ENCODE measurements at places on chromosomes 13 and 19. TPM values are rescaled to one million over a fixed set of nuclear protein-coding genes. Genes with fewer than 3 reads are reported as not detected.

- no peak for DNase-seq
These were observed 3.0 kb upstream of the PLIN4 start for GRCh38 chr19:4521170-4521887.

GRCh38 chr19:7562646-7563393 lies 27.3 kb downstream of the PNPLA6 start:
- DNase-seq, result no peak

DNA sequence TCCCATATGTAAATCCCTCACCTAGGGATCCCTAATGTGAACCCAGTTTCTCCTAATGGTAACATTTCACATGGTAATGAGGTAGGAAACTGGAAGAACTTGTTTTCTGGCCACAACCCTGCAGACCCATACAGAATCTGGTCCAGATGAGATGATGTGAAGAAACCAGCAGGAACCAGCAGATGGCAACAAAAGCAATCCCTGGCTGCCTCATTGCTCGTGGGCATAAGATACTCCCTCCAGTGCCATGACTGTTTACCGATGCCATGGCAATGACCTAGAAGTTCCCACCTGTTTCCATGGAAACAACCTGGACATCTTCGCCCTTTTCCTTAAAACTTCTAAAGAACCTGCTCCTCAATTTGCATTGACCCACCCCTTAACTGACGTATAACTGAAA lies 1.4 kb upstream of the CD209 start:
- no peak for DNase-seq

DNA sequence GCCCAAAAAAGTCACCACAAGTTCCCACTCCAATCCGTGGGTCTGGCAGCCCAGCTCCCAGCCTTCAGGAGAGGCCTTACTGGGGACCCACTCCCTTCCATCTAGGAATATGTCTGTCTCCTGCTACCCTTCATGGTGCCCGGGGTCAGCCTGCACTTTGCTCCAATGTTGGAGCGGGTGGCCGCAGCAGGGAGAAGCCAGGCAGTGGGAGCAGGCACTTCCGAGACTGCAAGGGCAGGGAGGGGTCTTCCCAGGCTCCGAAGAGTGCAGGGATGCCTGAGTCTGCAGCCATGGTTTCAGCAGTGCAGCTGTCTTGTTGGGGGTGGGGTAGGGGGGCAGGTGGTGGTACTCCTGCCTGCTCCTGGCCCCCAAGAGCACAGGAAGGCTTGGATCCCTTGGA lies 1616.2 kb downstream of the SLITRK5 start:
- DNase-seq, result no peak

GRCh38 chr19:49875857-49876421 lies 1.2 kb downstream of the AKT1S1 start:
- no peak for DNase-seq

- no peak for DNase-seq
These were observed at the start of gene SIGLEC12 for GRCh38 chr19:51501594-51502263. Gene SIGLEC12 (minus strand): TSS chr19:51501800. CDS start chr19:51501733, 67 bp downstream.

DNA sequence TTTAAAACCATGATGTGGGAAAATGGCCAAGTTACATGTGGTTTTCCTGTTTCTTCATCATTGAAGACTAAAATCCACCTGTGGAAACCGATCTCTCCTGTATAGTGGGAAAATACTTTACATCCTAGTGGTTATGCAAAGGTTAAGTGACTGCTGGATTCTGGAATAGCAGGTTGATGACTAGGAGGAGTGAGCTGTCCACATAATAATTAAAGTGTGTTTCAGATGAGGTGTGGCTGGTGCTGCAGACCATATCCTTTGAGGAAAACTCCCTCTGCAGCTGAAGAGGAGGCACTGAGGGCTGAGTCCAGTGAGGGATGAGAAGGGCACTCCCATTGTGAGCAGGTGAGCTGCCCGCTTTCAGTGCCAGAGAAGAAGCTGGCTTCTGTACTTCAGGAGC lies 43.2 kb downstream of the DCLK1 start:
- DNase-seq, result no peak

DNA sequence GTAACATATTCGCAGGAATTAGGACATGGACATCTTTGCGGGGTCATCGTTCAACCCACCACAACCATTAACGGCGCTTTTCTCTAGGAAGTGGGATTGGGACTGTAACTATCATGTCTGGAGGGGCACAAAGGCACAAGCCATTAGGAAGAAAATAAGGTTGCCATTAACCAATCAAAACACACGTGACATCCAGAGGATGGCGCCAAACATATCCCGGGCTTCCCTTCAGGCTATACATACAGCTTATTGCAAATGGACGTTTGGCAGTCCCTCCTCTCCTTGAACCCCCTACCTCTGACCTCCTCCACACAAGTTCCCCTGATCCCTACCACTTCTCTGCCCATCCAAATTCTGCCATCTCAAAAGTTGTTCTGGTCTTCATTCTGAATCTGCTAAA lies 26.6 kb upstream of the GSX1 start:
- no peak for DNase-seq

DNA sequence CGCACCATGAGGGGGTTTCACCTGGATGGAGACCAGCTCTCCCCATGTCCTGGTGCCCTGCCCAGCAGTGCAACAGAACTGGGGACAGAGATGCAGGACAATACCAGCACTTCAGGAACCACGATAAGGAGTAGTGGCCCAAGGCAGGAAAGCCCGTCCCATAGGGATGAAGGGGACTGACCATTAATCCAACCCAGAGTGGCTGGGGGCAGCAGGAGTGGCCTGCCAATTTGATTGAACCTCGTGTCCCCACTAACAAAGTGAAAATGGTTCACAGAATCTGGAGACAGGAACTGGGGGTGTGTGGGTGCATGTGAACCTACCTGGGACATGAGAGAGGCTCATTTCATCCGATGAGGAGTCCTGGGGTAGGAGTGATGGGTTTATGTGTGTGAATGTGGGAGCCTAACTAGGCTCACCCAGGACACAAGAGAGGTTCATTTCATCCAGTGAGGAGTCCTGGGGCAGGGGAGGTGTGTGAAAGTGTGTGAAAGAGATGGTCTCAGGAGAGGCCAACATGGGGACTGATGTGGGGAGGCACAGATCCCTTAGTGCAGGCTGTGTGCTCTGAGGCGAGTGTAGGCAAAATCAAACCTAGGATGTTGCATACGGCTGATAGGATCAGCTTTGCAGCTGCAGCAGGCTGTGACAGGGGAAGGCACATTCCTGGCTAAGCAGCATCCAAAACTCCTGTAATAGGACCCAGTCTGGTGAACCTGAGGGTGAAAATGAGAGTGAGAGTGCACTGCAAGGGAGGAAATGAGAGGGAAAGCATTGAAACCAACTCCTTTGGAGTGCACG lies 98.2 kb downstream of the ZNF429 start:
- no peak for DNase-seq

DNA sequence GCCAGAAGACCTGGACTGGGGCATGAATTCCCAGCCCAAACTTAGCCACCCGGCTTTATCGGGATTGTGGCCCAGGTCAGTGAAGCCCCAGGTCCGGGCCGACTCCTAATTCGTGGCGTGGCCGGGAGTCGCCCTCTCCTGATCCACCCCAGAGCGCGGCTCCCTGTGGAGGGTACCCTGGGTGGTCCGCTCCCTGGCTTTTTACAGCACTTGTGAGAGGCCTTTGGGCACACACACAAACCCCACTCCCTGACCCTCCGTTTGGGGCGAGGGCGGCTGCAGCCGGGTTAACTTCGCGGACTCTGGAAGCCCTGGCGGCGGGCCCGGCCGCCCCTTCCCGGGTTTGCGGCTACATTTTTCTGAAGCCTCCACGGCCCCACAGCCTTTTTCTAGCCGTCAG lies 56.4 kb downstream of the ZNF568 start:
- no peak for DNase-seq

The MOB3A gene
- total RNA-seq, result 135 TPM

The MIR17HG gene
- 13.2 TPM for total RNA-seq

The TNFSF9 gene
- 0.64 TPM for total RNA-seq

The RFXAP gene
- total RNA-seq, result 8.8 TPM

The ODAD3 gene
- total RNA-seq, result not detected

The DHDH gene
- 1.6 TPM for total RNA-seq

The CCNE1 gene
- 2.9 TPM for total RNA-seq
